ENCODE measurements at places on chromosomes 2 and 18.

DNA sequence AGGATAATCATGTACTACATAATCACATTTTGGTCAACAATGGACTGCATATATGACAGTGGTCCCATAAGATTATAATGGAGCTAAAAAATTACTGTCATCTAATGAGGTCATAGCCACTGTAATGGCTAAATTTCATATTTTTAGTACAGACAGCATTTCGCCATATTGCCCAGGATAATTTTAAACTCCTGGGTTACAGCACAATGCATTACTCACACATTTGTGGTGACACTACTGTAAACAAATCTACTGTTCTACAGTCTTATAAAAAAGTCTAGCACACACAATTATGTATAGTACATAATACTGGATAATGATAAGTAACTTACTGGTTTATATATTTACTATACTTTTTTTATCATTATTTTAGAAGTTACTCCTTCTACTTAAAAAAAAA is 12.8 kb downstream of the EIF2AK2 start:
- DNase-seq = no peak

- no peak for DNase-seq
These were observed 1888.3 kb upstream of the CELF4 start for GRCh38 chr18:39453882-39454281.

- DNase-seq = no peak
These were observed 674.0 kb downstream of the CNTNAP5 start for GRCh38 chr2:124698979-124699565.

DNA sequence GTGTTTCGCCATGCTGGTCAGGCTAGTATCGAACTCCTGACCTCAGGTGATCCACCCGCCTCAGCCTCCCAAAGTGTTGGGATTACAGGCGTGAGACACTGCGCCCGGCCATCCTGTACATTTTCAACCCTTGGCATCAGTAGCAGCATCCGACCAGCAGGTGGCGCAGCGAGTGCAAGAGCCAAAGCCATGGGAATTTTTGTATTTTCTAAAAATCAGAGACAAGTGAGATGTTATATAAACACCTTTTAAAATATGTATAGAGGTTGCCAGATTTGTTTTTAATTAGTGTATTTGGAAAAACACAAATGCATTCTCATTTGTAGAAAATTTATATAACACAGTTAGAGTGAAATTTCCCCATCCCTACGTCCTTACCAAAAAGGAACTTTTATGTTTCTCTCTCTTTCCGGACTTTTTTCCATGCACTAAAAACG is 36.8 kb downstream of the MOGAT1 start:
- peak; percentile 68 for DNase-seq

DNA sequence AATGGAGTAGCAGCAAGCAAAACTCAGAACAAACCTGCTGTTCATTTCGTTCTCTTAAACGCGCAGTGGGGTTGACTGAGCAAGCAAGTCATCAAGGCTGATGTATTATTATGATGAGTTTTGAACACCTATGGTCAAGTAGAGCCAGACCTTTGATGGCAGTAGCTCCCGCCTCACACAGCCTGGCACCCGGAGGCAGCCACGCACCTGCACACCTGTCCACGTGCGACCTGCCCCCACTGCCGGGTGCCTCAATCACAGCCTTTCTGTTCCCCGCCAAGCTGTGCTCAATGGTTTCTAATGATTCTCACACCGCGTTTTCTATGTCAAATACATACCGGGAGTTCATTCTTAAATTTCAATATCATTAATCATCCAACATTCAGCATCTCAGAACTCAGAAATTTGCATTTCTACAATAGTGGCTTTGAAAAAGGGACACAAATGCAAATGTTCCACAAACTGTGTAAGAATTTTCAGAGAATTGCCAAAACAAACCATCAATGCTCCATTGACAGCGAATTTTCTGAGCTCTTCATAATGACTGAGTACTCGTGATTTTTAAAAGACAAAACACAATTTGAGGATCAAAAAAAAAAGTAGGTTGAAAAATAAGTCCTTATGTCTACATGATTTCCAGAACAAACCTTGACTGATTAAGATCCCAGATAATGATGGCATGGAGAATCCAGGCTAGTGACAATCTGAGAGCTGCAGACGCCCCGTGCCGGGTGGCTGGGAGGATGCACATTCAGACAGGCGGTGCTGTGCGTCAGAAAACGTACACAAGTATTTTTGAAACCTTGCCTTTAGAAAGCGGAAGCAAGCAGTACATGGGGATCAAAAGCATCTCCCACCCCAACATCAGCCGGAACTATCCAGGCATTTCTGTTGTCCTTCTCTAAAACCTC is 56.6 kb downstream of the HDAC4 start:
- no peak for DNase-seq

GRCh38 chr2:199975273-199975895 is 20.0 kb downstream of the MAIP1 start:
- DNase-seq = no peak

DNA sequence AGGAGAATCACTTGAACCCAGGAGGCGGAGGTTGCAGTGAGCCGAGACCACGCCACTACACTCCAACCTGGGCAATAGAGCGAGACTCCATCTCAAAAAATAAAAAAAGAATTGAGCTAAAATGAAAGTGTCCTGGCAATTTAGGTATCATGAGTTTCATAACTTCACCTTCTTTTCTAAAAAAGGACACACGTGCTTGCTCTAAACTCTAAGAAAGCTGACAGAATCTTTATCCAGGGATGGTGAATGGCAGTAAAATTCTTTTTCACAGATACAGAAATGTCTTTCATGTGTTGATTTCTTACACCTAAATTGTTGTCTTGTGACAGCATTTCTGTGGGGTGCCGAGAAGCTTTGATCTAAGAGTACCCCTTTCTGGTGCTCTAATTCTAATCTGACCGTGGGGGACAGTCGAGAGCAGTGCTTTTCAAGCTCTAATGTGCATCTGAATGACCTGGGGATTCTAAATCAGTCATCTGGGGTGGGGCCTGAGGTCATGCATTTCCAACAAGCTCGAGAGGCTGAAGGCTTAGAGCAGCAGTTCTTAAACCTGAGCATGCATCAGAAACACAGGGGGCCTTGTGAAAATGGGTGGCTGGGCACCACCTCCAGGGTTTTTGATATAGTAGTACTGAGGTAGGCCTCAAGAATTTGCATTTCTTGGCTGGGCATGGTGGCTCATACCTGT is 42.1 kb upstream of the REL start:
- no peak for DNase-seq

DNA sequence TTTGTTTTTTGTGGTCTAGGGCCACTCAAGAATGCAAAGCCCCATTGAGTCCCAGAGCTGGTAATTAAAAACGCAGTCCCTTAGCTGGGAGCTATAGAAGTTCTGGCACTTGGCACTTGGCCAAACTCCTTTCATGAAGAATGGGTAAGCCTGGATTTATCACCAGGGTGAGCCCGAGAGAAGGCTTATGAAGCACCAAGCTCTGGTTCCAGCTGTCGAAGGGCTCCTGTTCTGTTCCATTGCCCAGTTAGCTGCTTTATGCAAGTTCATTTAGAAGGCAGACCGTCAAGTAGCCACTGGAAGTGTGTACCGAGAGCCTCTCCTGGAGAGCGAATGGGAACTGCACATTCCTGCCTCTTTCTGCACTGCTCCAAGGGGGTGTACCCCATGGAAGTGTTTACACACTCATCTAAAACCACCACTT is 14.2 kb downstream of the ECEL1 start:
- DNase-seq = peak; percentile 13

DNA sequence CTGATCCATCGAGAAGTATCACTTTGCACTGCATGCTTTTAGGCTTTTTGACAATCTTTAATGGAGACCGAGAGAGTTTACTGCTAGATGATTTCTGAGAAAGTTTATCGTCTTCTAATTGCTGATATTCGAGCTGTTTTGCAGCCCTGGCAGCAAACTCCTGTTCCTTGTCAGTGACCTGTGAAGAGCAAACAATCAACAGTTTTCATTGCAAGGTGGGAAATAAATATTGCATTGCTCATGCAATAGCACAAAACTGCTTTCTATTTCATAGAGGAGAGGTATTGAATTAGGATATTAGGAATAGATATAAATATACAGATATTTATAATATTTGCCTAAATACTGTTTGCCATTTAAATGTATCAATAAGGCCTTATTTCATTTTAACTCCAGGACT is 65.5 kb downstream of the EPB41L3 start:
- no peak for DNase-seq

DNA sequence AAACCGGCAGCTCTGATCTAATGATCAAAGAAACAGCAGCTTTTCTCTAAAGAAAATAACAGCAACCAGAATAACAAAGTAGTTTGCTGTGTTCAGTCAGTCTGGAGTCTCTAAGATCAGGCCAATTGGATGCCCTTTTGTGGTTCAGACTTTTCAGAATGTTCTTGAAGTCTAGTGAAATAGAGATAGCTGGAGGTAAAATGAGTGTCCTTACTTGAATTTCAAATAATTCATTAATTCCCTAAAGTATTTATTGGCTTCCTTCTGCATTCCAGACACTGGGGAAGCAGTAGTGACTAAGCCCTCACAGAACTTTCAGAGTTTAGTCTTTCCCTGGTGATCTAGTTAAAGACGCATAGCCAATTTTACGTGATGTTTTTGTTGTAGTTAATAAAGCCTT is 58.7 kb downstream of the C18orf54 start:
- DNase-seq = no peak

DNA sequence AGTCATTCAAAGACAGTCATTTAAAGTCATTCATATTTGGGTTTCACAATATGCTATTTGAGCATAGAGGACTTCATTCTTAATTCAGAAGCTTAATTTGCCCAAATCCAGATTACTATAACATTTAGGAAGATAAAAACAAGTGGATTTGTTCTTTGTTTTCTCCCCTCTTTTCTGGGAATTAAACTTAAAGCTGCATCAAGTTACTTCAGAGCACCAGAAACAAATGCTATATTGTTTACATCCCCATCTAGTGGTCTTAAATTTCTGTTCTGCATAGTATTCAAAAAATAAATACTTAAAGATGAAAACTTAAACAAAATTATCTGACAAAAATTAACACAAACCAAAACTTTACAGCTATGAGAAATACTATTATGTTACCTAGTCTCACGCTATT is 34.7 kb upstream of the MARCHF7 start:
- DNase-seq = peak; percentile 12
